ENCODE measurements at places on chromosomes 2 and 18. TPM values are rescaled to one million over a fixed set of nuclear protein-coding genes. Genes with fewer than 3 reads are reported as not detected.

Gene PSD4
- 8.9 TPM for total RNA-seq

Gene IL18RAP
- total RNA-seq, result not detected

Gene LRRC30
- not detected for total RNA-seq

Gene NAT8
- not detected for total RNA-seq

Gene RESP18
- total RNA-seq, result not detected

Gene CPO
- not detected for total RNA-seq

DNA sequence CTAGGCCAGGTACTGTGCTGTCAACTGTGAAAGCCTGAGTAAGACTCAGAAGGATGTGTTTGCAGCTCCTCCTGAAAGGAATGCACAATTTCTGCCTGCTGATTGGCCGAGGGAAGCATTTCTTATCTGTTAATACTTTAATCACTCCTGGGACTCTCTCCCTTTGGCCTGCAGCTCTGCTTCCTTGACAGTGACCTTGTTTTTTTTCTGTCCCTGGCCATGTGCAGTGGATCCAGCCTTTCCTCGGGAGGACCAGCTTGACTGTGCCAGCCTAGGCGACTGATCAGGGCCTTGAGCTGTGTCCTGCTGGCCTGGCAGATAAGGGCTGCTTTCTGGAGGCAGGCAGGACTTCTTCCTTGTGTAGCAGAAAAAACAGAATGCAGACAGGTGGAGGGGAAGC, 10.0 kb downstream of the RNF144A start:
- H3K36me3 ChIP-seq, result peaks cover 4% of the 10 kb centered on the region
- no peak overlapping the region for H3K4me3 ChIP-seq
- peaks cover 27% of the 10 kb centered on the region for H3K4me1 ChIP-seq
- no peak for DNase-seq

- H3K27ac ChIP-seq, result no peak overlapping the region
- peaks cover 11% of the 10 kb centered on the region for H3K36me3 ChIP-seq
- peak; percentile 66 for DNase-seq
- H3K4me3 ChIP-seq, result no peak overlapping the region
- peaks cover 35% of the 10 kb centered on the region for H3K4me1 ChIP-seq
Observed at GRCh38 chr2:130375291-130376266, 19.7 kb downstream of the PTPN18 start.

DNA sequence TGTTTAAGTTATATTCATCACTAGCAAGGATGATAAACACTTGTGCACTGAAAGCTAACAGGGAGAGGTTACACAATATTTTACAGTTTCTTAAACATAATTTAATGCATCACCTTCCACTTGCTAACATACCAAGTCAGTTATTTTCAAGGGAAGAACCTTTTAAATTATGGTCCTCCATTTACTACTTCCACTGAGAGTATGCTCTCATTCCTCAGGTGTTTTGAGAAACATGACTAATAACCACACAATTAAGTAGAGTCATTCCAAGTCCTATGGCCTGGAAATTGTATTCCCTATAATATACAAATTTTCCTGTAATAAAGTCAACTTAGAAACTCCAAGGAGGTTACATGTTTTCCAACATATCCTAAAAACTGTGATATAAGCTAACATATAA, 152.3 kb upstream of the STON1 start:
- H3K4me3 ChIP-seq, result no peak overlapping the region
- no peak for DNase-seq
- no peaks in the 10 kb centered on the region for H3K4me1 ChIP-seq
- no peak overlapping the region for H3K27ac ChIP-seq

DNA sequence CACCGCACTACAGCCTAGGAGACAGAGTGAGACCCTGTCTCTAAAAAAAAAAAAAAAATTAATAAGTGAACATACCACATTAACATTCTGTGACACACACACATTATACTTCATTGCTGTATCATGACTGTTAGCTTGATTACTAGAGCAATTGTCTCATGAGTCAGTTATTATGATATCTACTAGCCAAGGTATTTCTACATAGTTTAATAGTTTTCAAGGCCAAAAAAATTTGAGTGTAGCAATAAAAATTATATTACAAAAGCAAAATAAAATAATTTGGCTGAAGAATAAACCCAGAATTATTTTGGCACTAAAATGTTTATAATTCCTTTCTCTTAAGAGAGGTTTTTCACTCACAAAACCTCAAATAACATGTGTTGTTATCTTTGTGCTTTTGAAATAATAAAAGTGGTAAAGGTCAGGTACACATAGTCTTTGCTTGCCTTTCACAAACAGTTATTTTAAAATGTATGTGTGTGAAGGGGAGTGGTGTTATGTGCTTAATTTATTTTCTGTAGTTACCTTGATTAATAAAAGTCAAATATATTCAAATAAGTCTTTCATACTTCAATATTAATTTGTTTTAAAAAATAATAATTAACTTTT, 136.9 kb upstream of the SPOPL start:
- no peaks in the 10 kb centered on the region for H3K36me3 ChIP-seq
- no peak overlapping the region for H3K4me3 ChIP-seq
- peaks cover 15% of the 10 kb centered on the region for H3K27me3 ChIP-seq
- no peak overlapping the region for H3K27ac ChIP-seq
- DNase-seq, result no peak

DNA sequence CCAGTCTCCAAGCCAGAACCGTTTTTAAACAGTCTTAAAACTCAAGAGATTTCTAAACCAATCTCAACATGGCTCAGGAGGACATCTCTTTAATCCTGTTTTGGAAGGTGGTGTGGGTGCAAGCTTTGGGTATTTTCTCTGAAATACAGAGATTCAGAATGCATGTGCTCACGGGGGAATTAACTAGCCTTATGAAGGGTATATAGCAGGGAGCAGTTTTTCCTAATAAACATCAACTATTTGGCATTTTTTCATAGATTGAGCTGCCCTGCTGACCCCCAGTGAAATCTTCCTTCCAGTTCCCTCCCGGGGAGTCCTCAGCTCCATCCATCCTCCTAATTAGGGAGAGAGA, 122.6 kb downstream of the SMAD7 start:
- H3K4me3 ChIP-seq, result peak overlapping the region; percentile 70
- peaks cover 18% of the 10 kb centered on the region for H3K36me3 ChIP-seq
- H3K27me3 ChIP-seq, result no peaks in the 10 kb centered on the region
- H3K4me1 ChIP-seq, result peaks cover 82% of the 10 kb centered on the region

GRCh38 chr2:7924023-7924762, 757.7 kb upstream of the ID2 start:
- DNase-seq, result no peak
- no peak overlapping the region for H3K27ac ChIP-seq
- no peaks in the 10 kb centered on the region for H3K36me3 ChIP-seq
- H3K4me1 ChIP-seq, result no peaks in the 10 kb centered on the region
- H3K4me3 ChIP-seq, result no peak overlapping the region

DNA sequence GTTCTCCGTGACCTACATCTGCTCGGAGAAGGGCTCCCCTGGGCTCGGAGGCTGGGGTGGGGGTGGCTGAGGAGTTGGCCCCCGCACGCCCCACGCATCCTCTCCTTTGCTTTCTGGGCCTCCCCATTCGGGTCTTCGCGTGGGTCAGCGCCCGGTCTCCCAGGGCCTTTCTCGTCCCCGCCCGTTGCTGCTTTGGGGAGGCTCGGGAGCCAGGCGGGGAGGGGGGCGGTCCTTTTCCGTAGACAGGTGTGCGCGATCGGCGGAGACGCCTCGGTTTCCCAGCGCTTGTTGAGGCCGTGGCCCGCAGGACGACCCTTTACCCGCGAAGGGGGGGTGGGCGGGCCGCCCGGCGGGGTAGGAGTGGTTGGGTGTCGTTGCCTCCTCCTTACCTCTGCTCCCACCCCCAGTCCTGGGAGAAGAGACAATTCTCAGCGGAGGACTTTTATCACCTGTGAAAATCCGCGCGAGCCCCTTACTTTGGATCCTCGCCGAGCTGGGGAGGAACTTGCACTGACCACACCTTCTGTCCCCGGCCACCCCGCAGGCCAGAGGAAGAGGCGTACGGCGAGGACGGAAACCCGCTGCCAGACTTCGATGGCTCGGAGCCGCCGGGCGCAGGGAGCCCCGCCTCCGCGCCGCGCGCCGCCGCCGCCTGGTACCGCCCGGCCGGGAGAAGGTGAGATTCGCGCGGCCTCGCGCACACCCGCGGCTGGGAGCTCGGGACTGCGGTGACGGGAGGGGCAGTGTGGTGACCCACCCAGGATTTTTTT, 2.6 kb downstream of the ADCYAP1 start:
- peaks cover 2% of the 10 kb centered on the region for H3K36me3 ChIP-seq
- H3K4me1 ChIP-seq, result peaks cover 37% of the 10 kb centered on the region
- peaks cover 77% of the 10 kb centered on the region for H3K27me3 ChIP-seq

DNA sequence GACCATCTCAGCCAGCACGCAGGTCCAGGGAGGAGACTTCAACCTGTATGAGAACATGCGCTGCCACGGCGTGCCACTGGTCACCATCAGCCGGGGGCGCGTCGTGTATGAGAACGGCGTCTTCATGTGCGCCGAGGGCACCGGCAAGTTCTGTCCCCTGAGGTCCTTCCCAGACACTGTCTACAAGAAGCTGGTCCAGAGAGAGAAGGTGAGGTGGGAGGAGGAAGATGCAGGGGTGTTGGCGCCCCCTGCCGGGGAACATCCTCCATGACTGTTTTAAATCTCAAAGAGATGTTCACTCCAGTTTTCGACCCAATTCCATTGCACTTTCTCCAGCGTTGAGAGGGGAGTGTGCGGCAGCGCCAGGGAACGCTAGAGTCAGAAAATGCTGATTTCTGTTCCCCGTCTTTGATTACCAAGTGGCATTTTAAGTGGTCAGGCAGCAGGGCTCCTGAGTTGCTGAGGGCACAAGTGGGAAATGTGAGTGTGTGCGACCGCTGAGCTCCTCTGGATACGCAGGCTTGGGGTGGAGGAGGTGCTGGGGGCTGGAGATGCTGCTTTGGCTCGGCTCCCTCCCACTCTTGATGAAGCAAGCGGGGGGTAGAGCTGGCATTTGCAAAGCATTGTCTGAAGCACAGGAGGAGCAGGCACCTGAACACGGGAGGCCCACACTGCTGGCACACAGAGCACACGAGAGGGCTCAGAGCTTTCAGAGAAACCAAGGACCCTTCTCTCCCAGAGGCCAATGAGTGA, 27.7 kb upstream of the MAPRE3 start:
- peaks cover 21% of the 10 kb centered on the region for H3K27me3 ChIP-seq
- DNase-seq, result no peak
- H3K27ac ChIP-seq, result no peak overlapping the region
- no peak overlapping the region for H3K4me3 ChIP-seq

GRCh38 chr2:120988700-120989511, 253.2 kb downstream of the GLI2 start:
- peaks cover 35% of the 10 kb centered on the region for H3K36me3 ChIP-seq
- DNase-seq, result peak; percentile 84
- no peak overlapping the region for H3K4me3 ChIP-seq
- no peak overlapping the region for H3K27ac ChIP-seq
- H3K27me3 ChIP-seq, result no peaks in the 10 kb centered on the region

- DNase-seq, result no peak
- peaks cover 17% of the 10 kb centered on the region for H3K4me1 ChIP-seq
- no peaks in the 10 kb centered on the region for H3K36me3 ChIP-seq
Observed at GRCh38 chr2:153476816-153477635, 1.5 kb downstream of the RPRM start.

DNA sequence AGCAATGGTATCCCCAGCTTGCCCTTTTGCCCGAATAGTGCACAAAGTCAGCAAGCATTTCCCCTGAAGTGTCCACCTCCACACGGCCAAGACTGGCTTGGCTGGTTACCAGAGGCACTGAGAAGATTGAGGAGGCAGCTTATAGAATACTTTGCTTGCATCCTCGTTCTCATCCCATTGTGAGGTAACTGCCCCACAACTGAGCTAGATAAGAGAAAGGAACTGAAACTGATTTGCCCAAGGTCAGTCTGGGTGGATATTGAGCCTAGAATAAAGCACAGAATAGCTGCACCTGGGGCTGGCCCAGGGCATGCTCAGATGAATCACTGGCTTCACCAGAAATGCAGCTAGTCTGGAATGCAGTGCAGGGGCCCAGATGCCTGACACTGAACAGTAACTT, 32.7 kb upstream of the MAP4K3 start:
- no peaks in the 10 kb centered on the region for H3K27me3 ChIP-seq
- H3K27ac ChIP-seq, result peak overlapping the region; percentile 89
- no peak overlapping the region for H3K4me3 ChIP-seq
- peaks cover 2% of the 10 kb centered on the region for H3K36me3 ChIP-seq
- peaks cover 52% of the 10 kb centered on the region for H3K4me1 ChIP-seq

DNA sequence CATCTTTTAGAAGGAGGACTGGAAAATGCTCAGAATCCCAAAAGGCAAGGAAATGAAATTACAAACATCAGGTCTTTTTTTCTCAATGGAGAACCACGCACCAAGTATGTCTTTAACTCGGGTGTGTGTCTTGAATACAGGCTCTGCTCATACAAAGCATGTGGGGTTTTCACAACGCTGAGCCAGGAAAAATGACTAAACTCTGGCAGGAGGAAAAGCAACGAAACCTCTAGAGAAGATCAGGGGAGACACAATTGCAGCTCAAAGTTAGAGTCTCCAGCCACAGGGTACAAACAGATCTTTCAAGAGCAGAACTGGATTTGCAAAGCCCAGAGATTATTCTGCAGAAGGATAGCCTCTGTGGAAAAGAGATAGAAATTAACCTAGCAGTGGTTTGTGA, 42.8 kb upstream of the TPO start:
- H3K4me3 ChIP-seq, result no peak overlapping the region
- H3K36me3 ChIP-seq, result no peaks in the 10 kb centered on the region
- no peak for DNase-seq

- no peaks in the 10 kb centered on the region for H3K27me3 ChIP-seq
- H3K4me3 ChIP-seq, result no peak overlapping the region
- DNase-seq, result no peak
- peaks cover 44% of the 10 kb centered on the region for H3K4me1 ChIP-seq
- H3K27ac ChIP-seq, result no peak overlapping the region
- peaks cover 15% of the 10 kb centered on the region for H3K36me3 ChIP-seq
Observed at GRCh38 chr2:207619764-207620203, 5.4 kb downstream of the METTL21A start.

GRCh38 chr2:173866874-173867618, 98.1 kb downstream of the SP3 start:
- H3K27ac ChIP-seq, result no peak overlapping the region
- no peak overlapping the region for H3K4me3 ChIP-seq
- peaks cover 33% of the 10 kb centered on the region for H3K27me3 ChIP-seq
- H3K36me3 ChIP-seq, result no peaks in the 10 kb centered on the region

- DNase-seq, result no peak
- peaks cover 48% of the 10 kb centered on the region for H3K27me3 ChIP-seq
- no peaks in the 10 kb centered on the region for H3K36me3 ChIP-seq
- peak overlapping the region; percentile 83 for H3K4me3 ChIP-seq
- peak overlapping the region; percentile 5 for H3K27ac ChIP-seq
Observed at GRCh38 chr2:60555783-60556139, 2.3 kb upstream of the BCL11A start.

GRCh38 chr2:239188536-239188935, 212.3 kb downstream of the HDAC4 start:
- no peaks in the 10 kb centered on the region for H3K27me3 ChIP-seq
- H3K36me3 ChIP-seq, result peaks cover 15% of the 10 kb centered on the region
- no peak overlapping the region for H3K4me3 ChIP-seq
- DNase-seq, result peak; percentile 72
